ENCODE measurements at places on chromosomes 6 and 20.

DNA sequence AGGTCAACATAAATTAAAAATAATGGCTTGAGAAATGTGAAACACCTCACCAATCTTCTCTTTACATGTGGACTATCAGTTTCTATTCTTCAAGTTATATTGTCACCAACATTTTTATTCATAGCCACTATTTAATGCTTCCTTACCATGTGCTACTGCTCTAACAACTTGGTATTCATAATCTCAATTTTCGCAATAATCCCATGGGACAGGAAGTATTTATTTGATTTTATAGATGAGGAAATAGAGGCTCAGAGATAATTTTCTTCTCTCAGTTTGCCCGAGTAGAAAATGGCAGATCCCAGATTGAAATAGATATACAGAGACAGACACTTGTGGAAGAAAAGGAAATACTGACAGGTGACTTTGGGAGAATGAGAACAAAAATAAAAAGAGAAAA is 66.6 kb downstream of the FAM83B start:
- DNase-seq, result no peak

DNA sequence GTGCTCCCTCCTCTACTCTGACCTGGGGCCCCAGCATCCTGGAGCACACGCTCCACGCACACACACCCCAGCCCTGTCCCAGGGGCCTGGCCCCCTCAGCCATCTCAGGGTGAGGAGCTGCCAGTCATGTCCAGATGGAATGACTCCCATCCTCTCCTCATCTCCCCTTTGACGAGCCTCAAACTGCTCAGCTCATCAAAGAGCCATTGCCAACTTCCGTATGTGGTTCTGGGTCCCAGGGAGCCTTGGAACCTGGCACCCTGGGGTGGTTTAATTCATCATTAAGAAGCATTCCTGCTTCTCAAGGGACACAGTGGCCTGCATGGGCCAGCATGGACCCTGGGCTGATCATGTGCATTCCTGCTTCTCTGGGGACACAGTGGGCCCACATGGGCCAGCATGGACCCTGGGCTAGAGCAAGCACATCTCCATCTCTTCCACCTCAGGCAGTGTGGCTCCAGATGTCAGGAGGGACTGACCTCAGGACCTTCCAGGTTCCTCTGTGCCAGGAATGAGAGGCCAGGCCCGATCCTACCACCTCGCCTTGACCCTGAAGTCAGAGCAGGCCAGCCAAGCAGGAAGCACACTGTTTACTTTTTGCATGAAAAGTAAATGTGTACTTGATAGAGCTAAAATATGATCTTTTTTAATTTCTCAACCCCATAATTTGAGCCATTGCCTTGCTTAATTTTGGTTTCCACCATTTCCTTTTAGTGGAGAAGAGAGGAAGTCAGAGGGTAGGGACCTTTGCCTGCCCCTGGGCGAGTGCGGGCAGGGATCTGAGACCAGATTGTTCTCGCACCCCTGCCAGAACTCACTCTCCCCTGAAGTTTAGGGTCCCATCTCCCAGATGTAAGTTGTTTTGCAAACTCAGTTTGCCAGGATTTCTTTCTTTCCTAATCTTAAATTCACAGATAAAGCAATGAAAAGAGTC is 26.1 kb downstream of the SPATA2 start:
- DNase-seq, result no peak

DNA sequence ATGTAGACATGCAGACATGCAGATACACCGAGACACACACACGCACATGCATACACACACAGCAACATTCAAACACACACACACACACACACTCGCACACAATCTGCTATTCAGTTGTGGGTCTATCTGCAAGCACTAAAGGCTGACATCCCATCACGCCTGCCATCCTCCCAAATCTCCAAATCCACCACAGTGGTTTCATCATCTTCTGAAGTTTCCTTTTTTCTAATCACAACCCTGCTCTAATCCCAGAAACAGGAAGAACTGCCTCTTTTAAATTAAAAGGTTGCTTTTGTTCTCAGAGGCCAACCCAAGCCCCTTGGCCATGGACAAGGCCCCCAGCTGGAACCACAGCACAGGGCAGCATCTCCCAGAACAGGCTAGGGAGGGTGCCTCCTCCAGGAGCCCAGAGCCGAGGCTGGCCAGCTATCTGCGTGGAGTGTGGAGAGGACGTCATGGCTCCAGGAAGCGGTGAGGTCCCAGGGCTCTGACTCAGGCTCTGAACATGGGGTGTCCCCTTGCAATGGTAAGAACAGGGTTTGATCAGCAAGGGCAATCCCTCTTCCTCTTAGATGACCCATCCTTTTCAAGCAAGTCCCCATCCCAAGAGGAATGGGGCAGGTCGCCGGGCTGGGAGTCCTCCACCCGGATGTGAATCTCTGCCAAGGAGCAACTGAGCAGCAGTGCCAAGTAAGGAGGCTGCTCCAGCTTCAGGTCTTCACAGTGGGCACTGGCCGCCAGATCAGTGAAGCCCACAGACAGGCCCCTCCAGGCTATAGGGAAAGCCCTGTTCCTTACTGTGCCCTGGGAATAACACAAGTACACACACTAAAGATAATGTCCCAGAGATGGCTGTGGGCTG is 14.7 kb downstream of the FOXF2 start:
- DNase-seq, result no peak

GRCh38 chr6:38836585-38836984 is 121.5 kb downstream of the DNAH8 start:
- no peak for DNase-seq

- peak; percentile 34 for DNase-seq
These were observed 631 bp downstream of the MDGA1 start for GRCh38 chr6:37696841-37697662.

- DNase-seq, result peak; percentile 54
These were observed 70.7 kb upstream of the PRSS16 start for GRCh38 chr6:27176523-27177484.

DNA sequence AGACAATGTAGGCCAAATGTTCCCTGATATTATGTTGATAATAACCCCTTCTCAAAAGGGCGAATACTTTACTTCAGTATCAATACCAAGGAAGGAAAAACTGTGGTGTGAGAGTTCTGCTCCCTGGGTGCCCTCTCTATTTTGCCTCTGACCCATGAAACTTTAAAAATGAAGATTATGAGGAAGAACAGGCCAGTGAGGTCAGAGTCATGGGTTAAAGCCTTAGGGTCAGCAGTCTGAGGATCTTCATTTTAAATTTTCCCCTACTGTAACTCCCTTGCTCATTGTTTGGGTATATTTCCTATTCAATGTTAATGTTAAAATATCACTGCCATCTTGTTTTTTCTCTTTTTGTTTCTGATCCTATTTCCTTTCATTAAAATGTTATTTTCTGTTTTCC is 47.9 kb downstream of the PRKN start:
- DNase-seq, result no peak

GRCh38 chr20:23167431-23167830 is 81.3 kb upstream of the CD93 start:
- DNase-seq, result no peak

- DNase-seq, result no peak
These were observed 27.2 kb upstream of the BRPF3 start for GRCh38 chr6:36169023-36170007.

- DNase-seq, result no peak
These were observed 77.6 kb downstream of the STK35 start for GRCh38 chr20:2179233-2179580.

DNA sequence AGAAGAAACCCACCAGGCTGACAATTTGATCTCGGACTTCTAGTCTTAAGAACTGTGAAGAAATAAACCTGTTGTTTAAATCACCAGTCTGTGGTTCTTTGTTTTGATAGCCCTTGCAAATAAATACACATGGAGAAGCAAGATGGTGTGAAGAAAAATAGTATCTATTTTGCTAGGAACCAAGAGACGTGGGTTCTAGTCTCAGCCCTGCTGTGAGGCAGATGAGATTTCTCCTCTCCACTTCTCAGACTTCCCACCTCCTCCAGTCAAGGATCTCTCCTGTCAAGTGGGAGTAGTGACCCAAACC is 294.9 kb upstream of the JARID2 start:
- no peak for DNase-seq

- DNase-seq, result no peak
These were observed 3.9 kb upstream of the TRIM38 start for GRCh38 chr6:25958700-25959162.

- peak; percentile 50 for DNase-seq
These were observed 21.0 kb downstream of the SRSF3 start for GRCh38 chr6:36615018-36615761.

DNA sequence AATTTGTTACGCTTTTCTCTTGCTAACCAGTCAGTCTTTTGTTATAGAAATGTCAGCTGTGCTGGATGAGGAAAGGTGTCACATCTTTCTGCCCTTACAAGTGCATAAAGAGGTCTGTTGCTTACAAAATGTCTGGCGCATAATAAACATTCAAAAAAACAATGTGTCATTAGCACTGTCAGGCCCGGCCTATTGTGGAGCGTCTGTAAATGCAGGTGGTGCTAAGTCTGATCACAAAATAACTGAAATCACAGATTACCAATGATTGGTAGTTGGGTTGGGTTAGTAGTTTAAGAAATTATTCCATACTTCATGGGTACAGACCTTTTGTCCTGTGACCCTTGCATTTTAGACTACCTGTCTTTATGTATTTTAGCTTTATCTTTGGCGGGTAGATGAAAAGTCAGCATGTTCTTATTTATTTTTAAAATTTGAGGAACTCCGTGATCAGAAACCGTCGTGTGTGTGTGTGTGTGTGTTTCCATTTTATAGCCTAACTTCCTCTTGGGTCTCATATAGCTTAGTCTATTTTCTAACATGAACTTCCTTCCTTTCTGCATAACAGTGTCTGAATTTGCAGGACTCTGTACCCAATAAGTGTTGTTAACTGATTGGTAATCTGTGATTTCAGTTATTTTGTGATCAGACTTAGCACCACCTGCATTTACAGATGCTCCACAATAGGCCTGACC is 88.1 kb upstream of the IFNGR1 start:
- no peak for DNase-seq

- DNase-seq, result no peak
These were observed 88.2 kb downstream of the COL12A1 start for GRCh38 chr6:75117701-75118100.

GRCh38 chr20:41716436-41716835 is 98.3 kb upstream of the CHD6 start:
- no peak for DNase-seq
